ENCODE measurements at places on chromosomes 4 and X.
A peak's percentile ranks its signal among the peaks of the same experiment; 100 is the strongest.

DNA sequence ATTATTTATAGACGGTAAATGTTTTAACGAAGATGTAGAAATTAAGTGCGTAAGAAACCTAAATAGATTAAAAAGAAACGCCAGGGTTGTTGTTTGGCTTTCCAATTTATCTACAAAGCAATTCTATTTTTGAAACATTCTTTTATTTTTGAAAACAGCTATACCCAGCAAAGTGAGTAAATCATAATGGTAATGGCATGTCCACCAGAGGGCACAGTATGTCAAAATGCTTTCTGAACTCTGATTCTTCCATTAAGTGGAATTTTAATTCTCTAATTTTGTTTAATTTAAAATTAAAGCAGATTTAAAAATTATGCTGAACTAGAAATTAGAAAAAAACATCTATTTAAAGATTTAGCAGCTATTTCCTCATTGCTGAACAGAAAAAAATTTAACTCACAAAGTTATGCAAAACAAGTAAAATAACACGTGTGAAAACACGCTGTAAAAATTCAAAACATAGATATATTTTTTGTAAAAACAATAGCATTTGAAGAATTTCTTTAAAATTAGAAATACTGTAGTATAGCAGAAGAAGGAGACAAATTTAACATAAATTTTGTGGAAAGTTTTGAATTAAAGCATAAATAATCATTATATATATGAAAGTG lies 26.5 kb downstream of the RASSF6 start:
- no peak for DNase-seq

DNA sequence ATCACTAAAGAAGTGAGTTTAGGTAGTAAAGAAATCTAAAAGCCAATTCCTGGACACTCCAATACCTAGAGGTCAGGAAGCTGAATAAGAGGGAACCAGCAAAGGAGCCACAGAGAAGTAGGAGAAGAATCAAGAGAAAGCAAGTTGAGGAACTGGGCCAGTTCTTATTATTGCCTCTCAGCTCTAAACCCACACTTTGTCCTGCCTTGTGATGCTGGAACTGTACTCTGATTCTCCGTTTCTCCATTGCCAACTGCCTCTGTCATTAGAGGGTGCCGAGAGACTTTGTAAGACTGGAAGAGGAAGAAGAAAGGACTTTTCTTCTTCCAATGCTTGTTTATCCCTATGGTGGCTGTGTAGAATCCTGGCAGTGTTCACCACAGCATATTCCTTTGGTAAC lies 38.6 kb downstream of the NSUN7 start:
- no peak for DNase-seq

- no peak for DNase-seq
These were observed 19.1 kb downstream of the TMEM150C start for GRCh38 chr4:82542642-82543041.

DNA sequence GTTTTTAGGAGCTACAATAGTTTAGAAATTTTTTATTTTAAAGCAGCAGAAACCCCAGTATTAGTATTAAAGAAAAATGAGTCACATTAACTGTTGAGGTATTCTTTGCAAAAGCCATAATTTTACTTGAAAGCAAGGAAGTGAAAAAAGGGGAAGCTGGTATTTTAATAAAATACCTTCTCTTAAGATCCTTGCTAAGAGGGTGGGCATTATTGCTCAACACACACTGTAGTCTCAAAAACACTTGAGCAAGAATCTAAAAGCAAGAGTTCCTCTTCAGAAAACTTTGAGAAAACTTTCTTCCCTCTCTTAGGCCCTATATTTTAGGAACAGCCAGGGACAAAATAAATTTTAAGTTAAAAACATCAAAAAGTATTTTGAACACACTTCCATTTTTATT lies 259.4 kb upstream of the DIAPH2 start:
- DNase-seq, result no peak

GRCh38 chr4:2413821-2414610 lies 4.4 kb downstream of the ZFYVE28 start:
- no peak for DNase-seq

GRCh38 chr4:115293093-115293462 lies 179.7 kb upstream of the NDST4 start:
- no peak for DNase-seq

- DNase-seq, result no peak
These were observed 3.6 kb downstream of the TSPYL2 start for GRCh38 chrX:53085661-53086229.

GRCh38 chr4:22713841-22714240 lies 21.1 kb downstream of the GBA3 start:
- DNase-seq, result no peak

- DNase-seq, result no peak
These were observed 6.0 kb downstream of the AP1S2 start for GRCh38 chrX:15848576-15848975.

- peak; percentile 1 for DNase-seq
These were observed 59.5 kb upstream of the KDR start for GRCh38 chr4:55184600-55185523.

DNA sequence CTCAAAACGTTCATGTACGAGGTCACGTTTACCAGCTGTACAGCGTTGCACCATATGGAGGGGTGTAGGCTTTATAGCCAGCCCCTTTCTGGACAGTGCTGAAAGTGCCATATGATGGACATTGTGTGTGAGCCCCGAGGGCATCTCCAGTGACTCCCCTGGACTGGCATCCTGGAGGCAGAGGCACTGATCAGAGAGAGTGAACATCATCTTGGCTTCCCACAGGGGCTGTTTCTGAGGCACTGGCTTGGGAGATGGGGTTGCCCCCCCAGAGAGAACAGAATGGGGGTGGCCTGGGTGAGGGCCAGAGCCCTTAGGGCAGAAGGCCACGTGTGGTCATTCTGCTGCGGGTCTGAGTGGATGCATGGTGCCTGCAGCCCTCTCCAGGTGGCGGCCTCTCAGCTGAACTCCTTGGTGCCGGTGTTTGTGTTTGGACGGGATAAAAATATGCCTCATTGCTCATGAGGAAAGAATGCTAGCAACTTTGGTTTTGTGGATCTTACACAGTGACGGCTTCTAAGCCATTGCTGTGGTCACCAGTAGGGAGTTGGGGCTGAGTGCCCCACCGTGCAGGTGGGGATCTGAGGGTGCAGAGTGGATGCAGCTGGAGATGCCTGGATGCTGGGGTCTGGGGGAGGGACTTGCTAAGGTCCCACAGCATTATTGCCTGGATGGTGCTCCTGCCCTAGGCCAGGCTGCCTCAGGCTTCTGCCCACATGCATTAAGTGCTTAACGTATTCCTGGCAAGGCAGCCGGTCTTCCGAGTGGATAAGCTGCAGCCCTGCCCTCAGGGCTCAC lies 3.4 kb downstream of the WFS1 start:
- DNase-seq, result no peak

GRCh38 chr4:23033796-23034195 lies 341.1 kb downstream of the GBA3 start:
- DNase-seq, result no peak

Data from stimulated activated CD8-positive, alpha-beta memory T cell treated with anti-CD3 and anti-CD28 coated beads, Interleukin-2, amount 100 ng/mL, for 48 hours (primary cell).